Activated CD4-positive, alpha-beta T cell treated with anti-CD3 and anti-CD28 coated beads, Interleukin-2, amount 50 U/mL, for 1 hour (primary cell): ENCODE measurements at places on chromosomes 6 and 20.
A peak's percentile ranks its signal among the peaks of the same experiment; 100 is the strongest.

GRCh38 chr20:37417617-37418467 lies 71.9 kb downstream of the SRC start:
- DNase-seq = no peak

DNA sequence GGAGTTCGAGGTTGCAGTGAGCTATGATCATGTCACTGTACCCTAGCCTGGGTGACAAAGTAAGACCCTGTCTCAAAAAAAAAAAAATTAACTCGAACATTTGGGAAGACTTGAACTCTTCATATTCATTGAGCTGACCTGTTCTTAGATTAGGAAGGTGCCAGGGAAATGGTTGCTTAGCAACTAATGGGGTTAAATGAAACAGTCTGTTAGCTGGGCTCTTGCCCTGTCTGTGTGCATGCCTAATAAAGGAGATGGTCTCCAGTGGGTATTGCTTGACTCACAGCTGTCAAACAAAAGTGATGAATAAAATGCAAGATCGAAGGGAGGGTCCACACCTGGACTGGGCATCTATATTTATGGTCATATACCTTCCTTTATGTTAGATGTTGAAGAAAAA lies 101.8 kb downstream of the KLHL32 start:
- no peak for DNase-seq

DNA sequence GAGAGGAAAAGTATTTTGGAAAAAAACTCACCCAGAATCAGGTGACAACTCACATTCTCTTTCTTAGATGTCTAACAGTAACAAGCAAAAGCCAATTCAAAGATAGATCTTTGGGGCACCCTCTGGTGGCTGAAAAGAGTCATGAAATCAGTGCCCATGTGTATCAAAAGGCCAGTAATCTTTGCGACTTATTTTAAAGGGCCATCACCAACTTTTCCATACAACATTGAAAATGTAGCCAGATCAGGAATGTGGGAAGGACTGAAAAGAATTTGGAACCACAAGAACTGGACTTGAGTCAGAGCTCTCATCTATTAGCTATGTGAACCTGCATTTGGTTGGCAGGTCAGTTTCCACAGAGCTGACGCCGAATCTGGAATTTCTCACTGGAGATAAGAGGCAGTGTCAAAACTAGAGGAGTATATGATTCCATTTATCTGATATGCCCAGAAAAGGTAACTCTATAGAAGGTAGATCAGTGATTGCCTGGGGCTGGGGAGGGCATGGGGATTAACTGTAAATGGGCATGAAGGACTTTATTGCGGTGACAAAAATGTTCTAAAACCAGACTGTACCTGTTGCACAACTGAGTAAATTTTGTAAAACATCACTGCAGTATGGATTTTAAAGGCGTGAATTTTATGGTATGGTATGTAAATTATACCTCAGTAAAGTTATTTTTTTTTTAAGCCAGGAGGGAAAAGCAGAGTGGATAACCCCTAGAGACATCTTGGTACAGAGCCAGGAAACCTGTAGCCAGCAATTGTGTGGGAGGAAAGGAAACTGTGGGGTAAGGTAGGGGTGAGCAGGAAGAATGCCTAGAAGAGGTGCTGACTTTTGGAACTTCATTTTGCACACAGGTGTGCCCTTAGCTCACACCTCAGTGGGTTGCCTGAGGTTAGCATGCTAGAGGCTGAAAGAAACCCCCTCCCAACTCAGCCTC lies 117.1 kb upstream of the ASF1A start:
- peak; percentile 63 for DNase-seq

- no peak for DNase-seq
Observed at GRCh38 chr6:14744212-14744556, 501.7 kb upstream of the JARID2 start.

- DNase-seq = no peak
Observed at GRCh38 chr6:50655848-50656453, 57.4 kb upstream of the TFAP2D start.

DNA sequence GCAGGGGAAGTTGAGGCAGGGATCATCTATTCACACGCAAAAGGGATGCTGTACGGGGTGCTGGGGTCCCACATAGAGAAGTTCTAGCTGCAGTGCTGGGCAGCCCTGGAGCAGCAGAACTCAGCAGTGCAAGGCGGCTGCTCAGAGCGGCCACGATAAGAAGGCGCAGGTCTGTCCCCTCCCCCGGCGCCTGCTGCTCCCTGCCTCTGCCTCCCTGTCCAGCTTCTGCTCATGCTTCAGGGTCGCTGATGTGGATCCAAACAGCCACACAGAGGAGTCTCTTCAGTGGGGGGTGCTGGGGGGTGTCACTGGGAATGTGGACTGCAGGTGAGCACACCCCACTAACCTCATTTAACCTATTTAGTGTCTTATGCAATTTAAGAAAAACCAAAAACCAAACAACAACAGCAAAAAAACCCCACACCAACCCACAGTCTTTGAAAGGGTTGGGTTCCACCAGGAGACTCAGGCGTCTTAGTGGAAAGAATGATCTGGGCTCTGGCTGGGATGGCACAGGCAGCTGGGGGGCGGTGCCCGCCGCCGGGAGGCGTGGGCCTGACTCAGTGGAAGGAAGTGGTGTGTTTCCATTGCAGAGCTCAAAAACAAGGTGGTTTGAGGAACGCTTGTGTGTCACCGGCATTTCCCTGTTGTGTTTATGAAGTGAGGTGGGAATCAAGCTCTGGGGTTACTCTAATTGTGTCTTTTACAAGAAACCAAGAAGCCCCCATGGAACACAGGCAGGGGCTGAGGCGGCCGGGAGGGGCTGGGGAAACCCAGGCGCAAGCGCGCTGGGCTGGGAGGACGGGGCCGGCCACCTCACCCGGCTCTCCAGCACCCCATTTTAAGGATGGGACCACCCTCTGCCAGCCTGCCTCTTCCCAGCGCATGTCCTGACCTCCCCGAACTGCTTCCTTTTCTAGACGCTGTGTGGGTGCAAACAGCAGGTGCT lies 55.1 kb downstream of the IRF4 start:
- DNase-seq = peak; percentile 84

DNA sequence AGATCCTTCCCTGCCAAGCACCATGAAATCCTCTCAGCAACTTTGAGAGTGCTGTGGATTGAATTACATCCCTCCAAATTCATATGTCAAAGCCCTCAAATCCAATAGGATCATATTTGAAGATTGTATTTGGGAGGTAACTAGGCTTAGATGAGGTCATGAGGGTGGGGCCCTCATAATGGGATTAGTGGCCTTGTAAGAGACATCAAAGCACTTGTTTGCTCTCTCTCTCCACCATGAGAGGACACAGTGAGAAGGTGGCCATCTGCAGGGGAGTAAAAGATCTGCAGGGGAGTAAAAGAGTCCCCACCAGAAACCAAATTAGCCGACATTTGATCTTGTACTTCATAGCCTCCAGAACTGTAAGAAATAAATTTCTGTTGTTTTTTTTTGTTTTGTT lies 298.2 kb downstream of the SAMD5 start:
- DNase-seq = no peak

DNA sequence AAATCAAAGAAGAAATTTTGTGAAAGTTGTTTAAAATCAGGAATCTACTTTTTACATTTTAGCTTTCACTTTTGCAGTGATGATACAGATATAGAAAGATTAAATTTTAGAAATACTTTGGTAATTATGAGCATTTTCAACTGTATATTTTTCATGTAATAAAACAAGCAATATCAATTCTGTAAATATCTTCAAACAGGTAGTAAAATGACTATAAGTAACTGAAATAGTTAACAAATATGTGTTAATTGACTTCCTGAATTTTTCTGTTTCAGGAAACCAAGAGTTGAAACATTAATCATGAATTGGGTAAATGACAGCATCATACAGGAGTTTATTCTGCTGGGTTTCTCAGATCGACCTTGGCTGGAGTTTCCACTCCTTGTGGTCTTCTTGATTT lies at the start of gene OR2B6:
TSS of gene OR2B6 (plus strand) at position 301 of the 400 bp plus-strand sequence. CDS start at position 301, 0 bp downstream.
- DNase-seq = no peak

- no peak for DNase-seq
Observed at GRCh38 chr6:73710470-73710869, 14.5 kb downstream of the CD109 start.

GRCh38 chr6:160276126-160276525 lies 17.5 kb upstream of the SLC22A2 start:
- no peak for DNase-seq

DNA sequence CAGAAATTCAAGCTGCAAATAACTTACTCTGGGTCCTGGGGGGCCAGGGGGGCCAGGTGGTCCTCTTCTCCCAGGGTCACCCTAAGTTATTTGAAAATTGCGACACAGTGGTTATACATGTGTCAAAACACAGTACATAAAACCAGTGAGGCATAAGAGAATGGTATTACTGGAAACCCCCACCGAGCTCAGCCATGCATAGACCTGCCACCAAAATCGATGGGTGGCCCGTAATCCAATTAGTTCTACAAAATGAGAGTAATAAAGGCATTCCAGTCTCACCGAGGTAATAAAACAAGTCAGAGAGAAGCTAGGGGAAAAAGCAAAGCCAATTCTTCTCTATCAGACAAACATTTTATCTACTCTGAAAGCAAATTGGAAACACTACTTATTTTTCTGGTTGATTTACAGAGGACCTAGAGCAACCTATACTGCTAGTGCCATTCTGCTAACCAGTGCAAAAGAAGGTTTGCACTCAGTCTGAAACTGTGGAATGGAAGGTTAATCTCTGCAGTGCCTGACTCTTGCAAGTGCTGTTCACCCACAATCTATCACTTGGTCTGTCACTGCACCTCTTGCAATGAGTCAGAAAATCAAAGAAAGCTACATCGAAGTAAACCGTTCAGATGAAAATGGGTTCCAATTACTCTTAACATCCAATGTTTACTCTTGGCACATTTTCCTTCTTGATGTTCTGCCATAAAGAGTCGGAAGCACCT lies 32.4 kb downstream of the COL9A1 start:
- no peak for DNase-seq

GRCh38 chr20:46698788-46699187 lies 9.5 kb upstream of the TP53RK start:
- no peak for DNase-seq

DNA sequence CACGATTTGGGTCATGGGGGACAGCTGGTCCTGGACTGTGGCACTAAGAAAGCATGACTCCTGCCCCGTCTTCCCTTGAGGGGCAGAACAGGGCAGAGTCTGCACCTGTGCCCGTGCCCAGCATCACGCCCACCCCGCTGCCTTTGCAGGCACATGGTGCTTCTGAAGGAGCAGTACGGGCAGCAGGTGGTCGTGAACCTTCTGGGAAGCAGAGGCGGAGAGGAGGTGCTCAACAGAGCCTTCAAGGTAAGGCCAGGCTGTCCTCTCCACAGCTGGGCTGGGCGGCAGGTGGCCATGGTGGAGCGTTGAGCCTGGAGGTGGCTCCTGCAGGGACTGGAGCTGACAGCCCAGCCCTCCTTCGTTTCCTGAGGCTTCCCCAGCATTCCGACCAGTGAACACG lies 77.4 kb downstream of the SYNJ2 start:
- no peak for DNase-seq

DNA sequence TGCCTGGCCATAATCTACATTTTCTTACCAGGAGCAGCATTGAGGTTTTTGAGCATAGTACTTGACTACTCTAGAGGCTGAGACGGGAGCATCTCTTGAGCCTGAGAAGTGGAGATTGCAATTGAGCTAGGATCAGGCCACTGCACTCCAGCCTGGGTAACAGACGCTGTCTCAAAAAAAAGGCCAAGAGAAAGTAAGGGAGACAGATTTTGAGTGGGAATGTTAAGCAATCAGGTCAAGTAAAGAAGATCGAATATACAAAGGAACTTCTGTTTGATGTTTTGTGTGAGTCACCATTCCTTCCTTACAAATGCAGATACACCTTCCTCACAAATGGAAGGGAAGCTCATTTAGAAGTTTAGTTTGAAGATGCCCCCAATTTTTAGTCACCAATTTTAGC lies 4.4 kb downstream of the PNRC1 start:
- no peak for DNase-seq

- DNase-seq = no peak
Observed at GRCh38 chr20:42218621-42219374, 600.6 kb upstream of the CHD6 start.

- no peak for DNase-seq
Observed at GRCh38 chr20:53255102-53255710, 283.0 kb downstream of the TSHZ2 start.

- DNase-seq = no peak
Observed at GRCh38 chr20:4036351-4036750, 21.0 kb upstream of the RNF24 start.

DNA sequence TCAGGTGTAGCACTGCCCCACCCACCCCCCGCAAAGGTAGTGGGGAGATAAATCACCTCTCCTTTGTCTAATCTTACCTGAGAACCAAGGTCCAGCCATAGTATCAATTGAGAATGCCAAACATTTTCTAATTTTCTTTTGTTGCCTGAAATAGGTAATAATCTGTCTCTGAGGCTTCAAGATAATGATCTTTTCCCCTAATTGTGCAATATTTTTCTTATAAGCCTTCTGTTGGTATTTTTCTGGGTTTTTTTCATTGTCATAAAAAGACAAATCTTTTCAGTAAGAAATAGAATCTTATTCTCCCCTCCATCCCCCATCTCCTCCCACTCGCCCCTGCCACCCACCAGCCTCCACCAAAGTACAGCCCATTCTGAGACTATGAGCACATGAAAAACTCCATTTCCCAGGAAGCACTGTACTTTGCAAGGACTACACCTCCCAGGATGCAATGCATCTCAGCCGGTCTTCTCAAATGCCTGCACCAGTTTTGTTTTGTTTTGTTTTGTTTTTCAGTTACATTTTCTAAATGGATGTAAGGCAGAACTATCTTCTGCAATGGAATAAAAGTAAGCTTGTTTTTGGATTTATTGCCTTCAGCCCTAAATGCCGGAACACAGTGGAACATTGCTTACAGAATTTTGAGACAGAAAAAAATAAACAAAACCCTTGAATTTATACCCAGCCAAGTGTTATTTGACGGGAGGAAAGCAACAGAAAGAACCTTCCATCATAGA lies 268.0 kb downstream of the TFAP2A start:
- DNase-seq = no peak
